ENCODE measurements at places on chromosomes 13 and 19.

GRCh38 chr19:19642506-19643157 lies 825 bp downstream of the GMIP start:
- no peak for DNase-seq

GRCh38 chr13:34376483-34376882 lies 558.5 kb downstream of the RFC3 start:
- no peak for DNase-seq

GRCh38 chr13:72246396-72246795 lies 379.4 kb upstream of the DACH1 start:
- DNase-seq, result no peak

DNA sequence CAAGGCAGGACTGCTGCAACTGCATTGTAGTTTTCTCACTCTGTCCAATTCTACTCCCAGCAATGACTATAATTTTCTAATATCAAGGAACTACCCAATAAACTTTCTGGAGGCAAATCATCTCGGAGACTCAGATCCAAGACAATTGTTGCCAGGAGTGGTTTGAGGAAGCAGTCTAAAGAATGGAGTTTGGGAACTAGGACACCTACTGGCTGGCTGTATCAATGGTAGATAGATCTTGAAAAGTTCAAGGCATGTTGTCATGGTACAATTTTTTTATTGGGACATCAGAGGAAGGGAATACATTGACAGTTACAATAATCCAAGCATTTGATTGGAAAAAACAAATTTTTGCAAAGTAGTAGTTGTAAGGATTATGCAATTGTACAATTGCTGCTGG lies 648.3 kb upstream of the SLITRK6 start:
- no peak for DNase-seq

DNA sequence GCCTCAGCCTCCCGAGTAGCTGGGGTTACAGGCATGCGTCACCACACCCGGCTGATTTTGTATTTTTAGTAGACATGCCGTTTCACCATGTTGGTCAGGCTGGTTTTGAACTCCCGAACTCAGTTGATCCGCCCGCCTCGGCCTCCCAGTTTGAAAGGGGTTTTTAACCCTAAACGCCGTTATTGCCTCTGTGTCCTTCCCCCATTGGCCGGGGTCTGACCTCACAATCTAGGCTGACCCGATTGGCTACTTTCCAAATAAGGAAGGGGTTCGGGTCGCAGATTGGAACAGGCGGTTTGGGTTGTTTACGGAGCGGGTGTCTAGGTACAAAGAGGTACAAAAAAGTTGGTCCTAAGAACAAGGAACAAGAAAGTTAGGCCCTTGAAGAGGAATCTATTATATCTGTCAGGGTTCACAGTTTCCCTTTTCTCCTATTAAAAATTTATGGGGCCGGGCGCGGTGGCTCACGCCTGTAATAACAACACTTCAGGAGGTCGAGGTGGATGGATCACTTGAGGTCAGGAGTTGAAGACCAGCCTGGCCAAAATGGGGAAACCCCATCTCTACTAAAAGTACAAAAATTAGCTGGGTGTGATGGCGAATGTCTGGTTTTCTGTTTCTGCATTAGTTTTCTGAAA lies 1.0 kb downstream of the ZNF253 start:
- DNase-seq, result no peak

Measured in NCI-H1048 (cell line).